Substantia nigra (tissue), 51 donors: ENCODE measurements at places on chromosomes 4 and X.

GRCh38 chr4:128516301-128516969 lies 228.8 kb upstream of the PGRMC2 start:
- no peak for DNase-seq

DNA sequence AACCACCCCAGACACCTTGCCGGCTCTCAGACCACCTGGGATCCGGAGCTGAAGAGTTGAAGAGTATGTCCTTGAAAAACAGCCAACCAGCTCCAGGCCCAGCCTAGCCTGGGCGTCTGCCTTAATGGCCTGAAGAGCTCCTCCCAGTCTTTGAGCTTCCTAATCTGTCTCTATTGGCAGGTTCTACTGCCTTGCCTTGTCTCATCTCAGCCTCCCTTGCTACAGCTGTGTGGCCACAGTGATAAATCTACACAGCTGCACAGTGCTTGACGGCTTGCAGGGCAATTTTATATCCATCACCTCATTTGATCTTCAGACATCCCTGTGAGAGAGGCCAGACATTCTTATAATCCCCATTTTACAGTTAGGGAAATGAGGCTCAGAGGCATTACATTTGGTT lies 19.9 kb downstream of the AWAT2 start:
- no peak for DNase-seq

DNA sequence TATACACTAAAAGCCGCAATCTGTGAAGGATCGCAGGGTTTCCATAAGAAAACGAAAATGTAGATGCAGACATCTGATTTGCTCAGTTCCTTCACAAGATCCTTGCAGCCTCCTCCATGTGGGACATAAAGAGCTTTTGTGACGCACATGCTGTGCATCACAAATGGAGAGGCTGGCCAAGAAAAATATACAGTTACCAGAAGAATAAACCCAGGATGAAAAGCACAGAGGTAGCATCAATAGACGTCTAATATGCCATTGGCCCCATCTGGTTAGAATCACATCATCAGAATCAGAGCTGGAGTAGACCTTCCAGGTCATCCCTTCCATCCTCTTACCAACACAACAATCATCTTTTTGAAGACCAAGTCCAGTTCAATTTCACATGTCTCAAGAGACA lies 517.4 kb downstream of the RAB28 start:
- no peak for DNase-seq

- DNase-seq, result no peak
Measured at GRCh38 chr4:142961866-142962265, 115.8 kb upstream of the INPP4B start.

DNA sequence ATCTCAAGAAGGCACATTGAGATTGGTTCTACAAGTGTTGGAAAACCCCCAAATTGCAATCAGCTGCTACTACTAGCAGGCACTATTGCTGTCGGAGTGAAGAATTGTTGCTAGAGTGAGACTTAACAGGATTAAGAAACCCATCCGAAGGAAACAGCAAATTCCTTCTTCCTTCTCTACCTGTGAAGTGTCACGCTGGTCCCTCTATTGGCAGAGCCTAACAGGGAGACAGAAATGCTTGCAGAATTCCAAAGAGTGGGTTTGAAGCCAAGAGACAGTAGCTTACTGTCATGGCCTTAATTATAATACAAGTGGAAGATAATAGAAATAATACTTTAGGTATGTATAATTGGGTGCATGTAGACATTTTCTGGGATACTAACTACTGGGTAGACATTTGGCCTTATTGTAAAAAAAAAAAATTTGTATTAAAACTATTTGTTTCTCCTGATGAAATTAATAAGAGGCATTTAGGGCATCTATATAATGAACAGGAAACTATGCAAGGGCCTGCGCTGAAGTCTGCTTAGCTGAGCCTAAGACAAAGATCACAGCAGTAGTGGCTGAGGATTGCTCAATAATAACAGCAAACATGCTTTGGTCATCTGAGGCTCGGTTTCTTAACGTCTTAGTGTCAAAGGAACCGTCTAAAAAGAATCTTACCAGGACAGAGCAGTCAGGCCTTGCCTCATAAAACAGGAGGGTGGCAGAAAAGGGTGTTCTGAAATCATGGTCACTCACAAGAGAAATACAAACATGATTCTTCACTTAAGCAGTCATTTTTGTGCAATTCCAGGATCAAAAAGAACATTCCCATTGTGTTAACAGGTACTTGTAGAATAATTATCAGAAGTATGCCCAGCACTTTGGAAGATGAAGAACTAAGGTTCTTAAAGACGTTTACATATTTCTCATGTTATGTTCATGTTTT lies 40.8 kb downstream of the FAM241A start:
- no peak for DNase-seq

DNA sequence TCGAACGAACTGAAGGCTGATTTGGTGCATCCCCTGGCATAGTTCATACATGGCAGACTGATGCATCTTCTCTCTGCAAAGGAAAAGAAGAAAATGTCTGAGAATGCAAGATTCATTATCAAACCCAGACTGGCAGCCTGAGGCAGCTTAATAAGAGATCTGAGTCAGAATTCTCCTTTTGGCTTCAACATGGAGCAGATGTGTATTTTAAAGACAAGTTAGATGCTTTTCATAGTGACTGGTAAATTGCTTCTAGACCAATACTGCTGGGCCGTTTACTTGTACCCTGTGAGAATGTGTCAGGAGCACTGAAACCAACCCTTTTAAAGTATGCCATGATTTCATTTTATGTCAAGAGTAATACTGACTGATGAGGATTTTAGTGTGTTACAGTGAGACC lies 322.0 kb downstream of the NR3C2 start:
- DNase-seq, result no peak

- DNase-seq, result no peak
Measured at GRCh38 chr4:88758264-88758663, 60.6 kb upstream of the NAP1L5 start.

DNA sequence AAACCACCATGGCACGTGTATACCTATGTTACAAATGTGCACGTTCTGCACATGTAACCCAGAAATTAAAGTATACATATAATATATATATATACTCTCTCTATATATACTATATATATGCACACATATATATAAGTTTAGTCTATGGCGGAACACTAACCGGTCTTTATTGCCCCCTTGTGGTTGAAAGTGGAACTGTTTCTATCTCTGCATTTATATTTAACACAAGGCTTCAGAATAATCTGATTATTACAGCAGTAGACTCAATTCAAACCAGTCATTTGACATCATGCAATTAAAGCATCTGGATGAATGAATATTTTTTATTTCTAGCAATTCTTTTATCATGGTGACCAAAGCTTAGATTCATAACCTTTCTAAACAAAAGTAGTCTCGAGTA lies 14.6 kb downstream of the RAB9B start:
- no peak for DNase-seq

GRCh38 chr4:55337944-55338343 lies 8.1 kb upstream of the SRD5A3 start:
- DNase-seq, result no peak

- DNase-seq, result no peak
Measured at GRCh38 chr4:42676066-42676951, 19.4 kb upstream of the ATP8A1 start.

DNA sequence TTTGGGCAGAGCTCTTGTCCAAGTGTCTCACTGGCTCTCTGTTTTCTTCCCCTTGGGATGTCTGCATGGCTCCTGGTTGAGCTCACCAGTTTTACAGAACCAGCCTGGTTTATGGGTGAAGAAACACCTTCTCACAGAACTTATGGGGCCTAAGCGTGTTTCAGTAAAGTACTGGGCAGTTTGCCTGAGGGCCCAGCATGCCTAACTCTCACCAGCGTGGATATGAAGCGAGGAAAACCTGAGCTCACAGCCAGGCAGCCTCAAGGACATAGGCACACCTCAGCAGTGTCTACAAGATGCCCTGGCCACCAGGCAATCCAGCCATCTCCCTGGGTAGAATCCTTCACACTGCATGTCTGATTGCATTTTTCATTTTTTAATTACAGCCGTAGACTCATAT lies 9.2 kb downstream of the NHSL2 start:
- DNase-seq, result no peak

DNA sequence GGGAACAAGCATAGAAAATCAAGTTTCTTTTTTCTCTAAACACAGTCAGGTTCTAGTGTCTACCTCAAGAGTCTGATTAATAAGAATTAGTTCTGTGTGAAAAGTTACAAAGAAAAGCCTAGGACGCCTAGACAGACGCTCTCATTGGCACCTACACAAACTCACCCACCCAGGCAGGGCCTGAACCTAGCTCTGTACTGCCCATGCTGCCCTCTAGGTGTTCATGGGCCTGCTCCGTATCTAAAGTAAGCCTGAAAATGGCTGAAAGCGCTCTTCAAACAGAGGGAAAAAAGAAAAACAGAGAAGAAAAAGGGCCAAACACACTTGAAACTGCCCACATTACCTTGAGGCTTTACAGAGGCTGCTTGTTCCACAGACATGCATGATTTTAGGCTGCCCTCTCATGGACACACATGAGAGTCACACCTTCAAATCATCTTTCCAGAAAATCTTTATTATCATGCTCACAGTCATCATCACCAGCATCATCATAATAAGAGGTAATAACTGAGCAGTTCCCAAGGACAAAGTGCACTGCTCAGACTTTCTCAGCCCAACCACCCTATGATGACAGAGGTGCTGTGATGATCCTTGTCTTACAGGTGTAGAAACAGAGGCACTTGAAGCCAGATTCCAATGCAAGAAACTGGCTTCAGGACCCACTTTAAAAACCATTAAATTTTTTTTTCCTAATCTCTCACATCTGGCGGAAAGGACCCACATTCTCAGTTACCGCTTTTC lies 49.6 kb downstream of the MAP7D2 start:
- no peak for DNase-seq

GRCh38 chr4:138113819-138114400 lies 128.2 kb downstream of the SLC7A11 start:
- DNase-seq, result no peak

DNA sequence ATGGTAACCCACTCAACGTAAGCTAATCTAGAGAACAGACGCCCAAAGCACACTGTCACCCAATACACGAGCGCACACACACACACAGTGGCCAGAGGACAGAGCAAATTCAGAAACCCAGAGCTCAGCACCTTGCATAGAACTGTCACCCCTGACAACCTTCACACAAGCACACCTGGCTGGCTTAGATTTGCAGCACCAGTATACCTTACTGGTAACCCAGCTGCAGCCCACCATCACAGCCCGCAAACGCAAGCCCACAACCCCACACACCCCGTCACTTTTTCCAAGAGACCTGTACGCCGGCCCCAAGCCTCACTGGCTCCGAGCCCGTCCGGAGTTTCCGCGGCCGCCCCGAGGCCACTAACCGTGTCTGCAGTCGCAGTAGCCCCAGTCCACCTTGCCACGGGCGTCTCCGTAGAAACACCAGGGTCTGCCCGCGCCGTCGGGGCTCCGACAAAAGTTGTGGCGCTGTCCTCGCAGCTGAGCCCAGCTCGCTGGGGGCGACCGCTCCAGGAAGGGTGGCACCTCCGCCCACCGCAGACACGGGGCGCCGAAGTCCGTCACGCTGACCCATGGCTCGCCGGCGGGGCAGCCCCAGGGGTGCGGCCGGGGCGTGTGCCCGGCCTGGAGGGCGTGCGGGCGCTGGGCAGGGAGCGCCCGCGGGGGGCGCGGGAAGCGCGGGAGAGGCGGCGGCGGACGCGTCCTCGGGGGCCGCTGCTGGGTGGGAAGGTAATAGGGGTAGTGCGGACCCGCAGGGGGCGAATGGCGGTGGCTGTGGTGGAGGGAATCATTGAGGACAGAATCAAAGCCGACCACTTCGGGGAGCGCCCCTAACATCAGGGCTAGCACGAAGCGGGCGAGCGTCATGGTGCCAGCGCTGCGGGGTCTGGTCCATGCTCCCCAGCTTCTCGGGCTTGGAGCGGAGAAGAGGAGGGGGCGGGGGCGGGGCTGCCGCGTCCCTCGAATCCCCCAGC lies 664 bp downstream of the PRSS12 start:
- DNase-seq, result no peak

GRCh38 chr4:110104661-110105060 lies 93.8 kb downstream of the ELOVL6 start:
- DNase-seq, result no peak

GRCh38 chrX:129594781-129595180 lies 54.7 kb downstream of the OCRL start:
- DNase-seq, result no peak

GRCh38 chr4:107999932-108000539 lies 10.3 kb downstream of the HADH start:
- no peak for DNase-seq

GRCh38 chr4:85368240-85368639 lies 106.7 kb upstream of the ARHGAP24 start:
- no peak for DNase-seq

- DNase-seq, result no peak
Measured at GRCh38 chr4:58247792-58248191, 1137.6 kb upstream of the IGFBP7 start.

- no peak for DNase-seq
Measured at GRCh38 chrX:68917799-68918198, 89.0 kb downstream of the EFNB1 start.

DNA sequence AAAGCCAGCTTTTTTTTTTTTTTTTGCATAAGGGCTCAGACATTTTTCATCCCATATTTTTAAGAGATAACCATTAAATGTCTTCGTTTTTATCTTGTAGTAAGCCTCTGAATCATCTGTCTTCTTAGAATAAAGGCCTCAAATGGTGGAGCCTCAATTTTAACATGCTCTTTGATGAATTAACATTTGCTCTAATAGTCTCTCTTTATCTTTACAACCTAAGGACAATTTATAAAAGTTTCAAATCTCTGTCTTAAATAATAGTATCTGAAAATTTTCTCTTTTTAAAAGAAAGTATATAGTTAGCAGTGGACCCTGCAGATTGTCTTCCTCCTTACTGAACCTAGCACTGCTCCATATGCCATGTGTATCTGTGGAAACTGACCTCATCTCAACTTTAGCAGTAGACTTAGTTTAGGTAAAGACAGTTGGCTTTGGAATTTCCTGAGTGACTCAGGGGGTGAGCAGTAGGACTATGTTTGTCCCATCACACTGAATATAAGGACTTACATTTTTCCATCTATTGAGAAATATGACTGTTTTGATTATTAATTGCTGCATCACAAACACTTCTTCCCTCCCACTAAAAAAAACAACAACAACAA lies 1658.0 kb downstream of the STIM2 start:
- no peak for DNase-seq

- no peak for DNase-seq
Measured at GRCh38 chr4:17010426-17011087, 112.1 kb upstream of the LDB2 start.

DNA sequence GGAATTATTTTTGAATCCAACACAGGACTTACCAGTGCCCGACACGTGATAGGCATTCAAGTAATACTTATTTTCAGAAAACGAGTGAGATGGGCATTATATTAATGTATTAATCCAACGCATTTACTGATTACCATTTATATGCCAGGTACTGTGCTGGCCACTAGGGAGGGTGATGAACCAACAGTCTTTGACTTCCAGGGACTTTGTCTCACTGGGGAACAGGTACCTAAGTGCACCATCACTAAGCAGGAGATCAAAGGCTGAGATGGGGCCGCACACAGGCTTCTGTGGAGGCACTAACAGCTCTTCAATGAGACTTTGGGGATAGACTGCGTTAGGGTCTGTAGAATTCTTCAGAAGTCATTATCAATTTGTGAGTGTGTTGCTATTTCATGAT lies 5.7 kb upstream of the TADA2B start:
- no peak for DNase-seq
